ENCODE measurements at places on chromosomes 2 and 18. TPM values are rescaled to one million over a fixed set of nuclear protein-coding genes. Genes with fewer than 3 reads are reported as not detected.

Gene DPP4
- 4.1 TPM for total RNA-seq

Gene GNAL
- total RNA-seq = 21.2 TPM

Gene DSC2
- total RNA-seq = 20.4 TPM

Gene CCDC102B
- 1.3 TPM for total RNA-seq

Gene CHST9
- total RNA-seq = 14.3 TPM

Gene ADD2
- total RNA-seq = 138 TPM

Gene AGXT
- total RNA-seq = not detected

Gene TBR1
- total RNA-seq = not detected

GRCh38 chr2:140473851-140474250 lies 1657.0 kb downstream of the LRP1B start:
- H3K4me1 ChIP-seq = no peaks in the 10 kb centered on the region
- H3K36me3 ChIP-seq = no peaks in the 10 kb centered on the region
- no peak overlapping the region for H3K4me3 ChIP-seq

DNA sequence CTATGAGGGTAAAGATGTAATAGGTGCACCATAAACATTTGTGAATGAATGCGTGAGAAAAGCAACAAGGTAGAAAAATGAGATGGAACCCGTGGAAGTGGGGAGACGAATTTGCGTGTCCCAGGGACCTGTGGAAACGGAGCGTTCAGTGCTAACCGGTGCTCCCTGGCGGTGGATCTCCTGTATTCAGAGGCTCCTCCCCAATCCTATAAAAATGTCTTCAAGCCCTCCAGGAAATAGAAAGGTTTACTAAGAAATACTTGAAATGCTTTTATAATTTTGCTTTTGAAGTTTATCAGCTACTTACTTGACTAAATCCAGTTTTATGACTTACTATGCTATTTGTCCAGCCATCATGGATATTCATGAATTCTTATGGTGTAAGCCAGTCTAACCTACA lies 62.8 kb upstream of the RBM44 start:
- H3K36me3 ChIP-seq = no peaks in the 10 kb centered on the region
- DNase-seq = no peak
- H3K27ac ChIP-seq = peak overlapping the region; percentile 63
- no peak overlapping the region for H3K4me3 ChIP-seq

DNA sequence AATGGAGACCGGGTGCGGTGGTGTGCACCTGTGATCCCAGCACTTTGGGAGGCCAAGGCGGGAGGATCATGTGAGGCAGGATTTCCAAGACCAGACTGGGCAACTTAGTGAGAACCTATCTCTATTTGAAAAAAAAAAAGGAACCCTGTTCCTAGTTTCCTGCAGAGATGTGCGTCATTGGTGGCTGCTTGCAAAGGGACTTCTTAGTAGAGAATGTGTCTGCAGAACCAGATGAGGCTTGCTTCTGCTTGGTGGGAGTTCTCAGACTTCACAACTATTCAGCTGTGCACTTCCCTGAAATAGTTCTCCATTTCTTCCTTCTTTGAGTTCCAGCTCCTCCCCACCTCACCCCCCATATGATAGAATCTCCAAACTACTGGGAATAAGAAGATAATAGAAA lies 22.3 kb downstream of the ZCCHC2 start:
- no peaks in the 10 kb centered on the region for H3K4me1 ChIP-seq
- H3K27ac ChIP-seq = no peak overlapping the region
- peaks cover 6% of the 10 kb centered on the region for H3K36me3 ChIP-seq
- no peak for DNase-seq
- H3K4me3 ChIP-seq = no peak overlapping the region

DNA sequence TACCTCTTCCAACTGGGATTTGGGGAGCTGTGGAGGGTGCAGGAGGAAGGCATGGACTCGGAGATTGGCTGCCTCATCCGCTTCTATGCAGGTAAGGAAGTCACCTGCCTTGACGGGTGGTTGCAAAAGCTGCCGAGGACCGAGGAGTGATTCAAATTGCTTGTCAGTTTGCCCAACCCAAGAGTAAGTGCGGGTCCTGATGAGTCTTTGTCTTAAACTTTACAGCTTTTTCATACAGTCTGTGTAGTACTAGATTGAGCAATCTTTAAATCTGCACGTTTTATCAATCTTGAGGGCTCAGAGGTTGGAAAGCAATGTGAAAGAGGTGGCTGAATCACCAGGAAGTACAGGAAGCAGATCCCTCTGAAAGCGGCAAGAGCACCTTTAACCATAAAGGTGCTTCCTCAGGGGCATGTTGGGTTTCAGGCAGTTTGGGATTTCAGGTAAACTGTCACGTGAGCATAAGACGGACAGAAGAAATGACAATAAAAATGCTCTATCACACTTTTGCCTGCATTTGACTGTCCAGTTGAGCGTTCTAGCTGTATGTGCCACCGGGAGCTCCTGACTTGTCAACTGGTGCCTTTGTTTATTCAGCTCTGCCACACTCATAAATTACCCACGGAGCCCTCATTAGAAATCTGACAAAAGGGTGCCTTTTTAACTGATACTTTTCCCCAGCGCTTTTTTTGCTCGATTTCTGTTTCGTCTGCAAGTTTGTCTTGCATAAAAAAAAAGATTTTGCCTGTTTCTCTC lies 2.0 kb downstream of the PHLPP1 start:
- H3K27me3 ChIP-seq = no peaks in the 10 kb centered on the region
- peak; percentile 70 for DNase-seq
- peaks cover 44% of the 10 kb centered on the region for H3K4me1 ChIP-seq
- H3K36me3 ChIP-seq = no peaks in the 10 kb centered on the region

- no peaks in the 10 kb centered on the region for H3K27me3 ChIP-seq
- no peak overlapping the region for H3K27ac ChIP-seq
- DNase-seq = peak; percentile 41
- no peaks in the 10 kb centered on the region for H3K36me3 ChIP-seq
These were observed 35.9 kb downstream of the NABP1 start for GRCh38 chr2:191713837-191714236.

DNA sequence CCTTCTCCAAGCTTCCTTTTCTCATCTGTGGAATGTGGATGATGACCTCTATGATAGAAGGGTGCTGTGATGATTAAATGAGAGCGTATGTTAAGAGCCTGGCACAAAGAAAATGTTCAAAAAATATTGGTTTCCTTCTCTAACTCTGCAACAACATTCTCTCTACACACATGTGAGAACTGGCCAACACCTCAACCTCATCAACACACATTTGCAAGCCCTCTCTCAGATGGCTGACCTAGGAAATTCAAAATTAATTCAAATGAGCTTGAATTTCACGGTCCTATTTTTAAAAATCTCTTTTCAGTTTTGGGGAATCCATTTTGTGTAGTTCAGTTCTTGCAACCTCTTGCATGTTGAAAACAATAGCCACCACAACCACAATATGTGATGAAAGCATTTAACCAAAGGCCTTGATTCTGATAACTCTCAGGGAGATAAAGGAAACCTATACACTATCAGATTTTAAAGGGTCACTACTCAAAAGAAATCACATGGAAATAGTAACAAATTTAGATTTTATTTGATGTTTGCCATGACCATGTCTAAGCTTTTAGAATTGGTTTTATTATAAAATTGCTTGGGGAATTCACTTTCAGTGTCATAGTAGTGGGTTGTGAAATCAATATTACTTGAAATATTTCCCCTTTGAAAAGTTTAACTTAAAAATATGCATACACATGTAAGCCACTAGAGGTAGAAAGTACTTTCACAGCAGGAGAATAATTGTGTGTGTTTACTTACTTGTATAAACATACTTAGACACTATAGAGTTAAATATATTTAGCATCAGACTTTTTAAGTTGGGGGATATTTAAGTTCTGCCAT lies 16.6 kb upstream of the NABP1 start:
- DNase-seq = no peak
- H3K36me3 ChIP-seq = no peaks in the 10 kb centered on the region

- H3K27ac ChIP-seq = no peak overlapping the region
- no peak for DNase-seq
- H3K4me1 ChIP-seq = no peaks in the 10 kb centered on the region
- no peaks in the 10 kb centered on the region for H3K27me3 ChIP-seq
- no peak overlapping the region for H3K4me3 ChIP-seq
These were observed 168.7 kb downstream of the TMEM247 start for GRCh38 chr2:46647766-46648742.

GRCh38 chr2:218129458-218130135 lies 3.8 kb downstream of the CXCR2 start:
- H3K27ac ChIP-seq = no peak overlapping the region
- peaks cover 15% of the 10 kb centered on the region for H3K4me1 ChIP-seq
- no peaks in the 10 kb centered on the region for H3K27me3 ChIP-seq
- no peak overlapping the region for H3K4me3 ChIP-seq
- DNase-seq = no peak
- no peaks in the 10 kb centered on the region for H3K36me3 ChIP-seq

DNA sequence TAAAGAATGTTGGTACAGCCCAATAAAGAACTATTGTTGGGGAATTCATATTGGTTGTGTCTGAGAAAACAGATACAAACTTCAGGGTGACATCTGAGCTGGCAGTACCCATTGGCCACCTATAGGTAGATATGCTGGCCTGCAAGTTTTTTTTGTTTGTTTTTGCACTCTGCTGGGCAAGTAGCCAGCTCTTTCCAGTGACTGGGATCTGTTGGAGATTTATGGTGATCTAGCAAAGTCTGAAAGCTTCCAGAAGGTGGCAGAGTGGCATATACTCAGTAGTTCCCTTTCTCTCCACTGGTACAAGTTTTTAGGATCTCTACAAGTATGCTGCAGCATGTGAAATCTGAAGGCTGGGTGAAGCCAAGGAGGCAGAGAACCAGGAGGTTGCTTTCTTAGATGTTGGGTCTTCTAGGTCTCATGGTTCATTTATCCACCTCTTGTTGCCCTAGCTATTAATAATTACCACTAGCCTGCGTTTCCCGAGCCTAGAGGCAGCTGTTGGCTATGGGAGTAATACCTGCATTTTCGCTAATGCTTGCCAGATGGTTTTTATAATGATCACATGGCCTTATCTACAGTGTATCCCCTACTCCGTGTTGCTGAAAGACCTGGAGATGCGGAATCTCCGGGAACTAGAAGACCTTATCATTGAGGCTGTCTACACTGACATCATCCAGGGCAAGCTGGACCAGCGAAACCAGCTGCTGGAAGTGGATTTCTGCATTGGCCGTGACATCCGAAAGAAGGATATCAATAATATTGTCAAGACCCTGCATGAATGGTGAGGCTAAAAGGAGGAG lies 9.5 kb downstream of the COPS7B start:
- no peaks in the 10 kb centered on the region for H3K4me1 ChIP-seq
- H3K4me3 ChIP-seq = no peak overlapping the region
- H3K27me3 ChIP-seq = no peaks in the 10 kb centered on the region
- H3K36me3 ChIP-seq = peaks cover 18% of the 10 kb centered on the region
- H3K27ac ChIP-seq = 0 out of 2 replicates have a peak overlapping the region, but pooled peaks have one; percentile 9
- DNase-seq = peak; percentile 56

- H3K4me1 ChIP-seq = no peaks in the 10 kb centered on the region
- no peak overlapping the region for H3K27ac ChIP-seq
- DNase-seq = no peak
- no peak overlapping the region for H3K4me3 ChIP-seq
These were observed 184.0 kb downstream of the FIGN start for GRCh38 chr2:163551616-163552373.

DNA sequence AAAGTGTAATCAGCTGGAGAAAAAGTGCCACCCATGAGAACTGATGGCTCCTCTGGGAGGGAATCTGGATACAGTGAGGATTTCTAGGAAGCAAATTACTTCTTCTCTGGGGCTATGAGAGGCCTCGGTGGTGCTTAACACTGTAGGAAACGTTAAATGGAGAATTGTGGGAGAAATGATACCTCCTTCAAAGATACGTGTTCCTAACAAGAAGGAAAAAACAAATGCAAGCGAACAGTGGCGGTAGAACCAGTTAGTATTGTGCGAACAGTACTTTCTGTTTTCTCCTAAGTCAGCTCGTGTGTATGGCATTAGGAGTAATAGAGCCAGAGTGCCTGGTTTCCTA lies 587 bp upstream of the MTIF2 start:
- DNase-seq = no peak
- H3K27me3 ChIP-seq = no peaks in the 10 kb centered on the region
- H3K27ac ChIP-seq = peak overlapping the region; percentile 86
- H3K36me3 ChIP-seq = peaks cover 7% of the 10 kb centered on the region

- no peaks in the 10 kb centered on the region for H3K27me3 ChIP-seq
- no peak for DNase-seq
- no peaks in the 10 kb centered on the region for H3K36me3 ChIP-seq
- H3K4me1 ChIP-seq = peaks cover 19% of the 10 kb centered on the region
- no peak overlapping the region for H3K4me3 ChIP-seq
These were observed 2.6 kb upstream of the TLK1 start for GRCh38 chr2:171163261-171163660.

DNA sequence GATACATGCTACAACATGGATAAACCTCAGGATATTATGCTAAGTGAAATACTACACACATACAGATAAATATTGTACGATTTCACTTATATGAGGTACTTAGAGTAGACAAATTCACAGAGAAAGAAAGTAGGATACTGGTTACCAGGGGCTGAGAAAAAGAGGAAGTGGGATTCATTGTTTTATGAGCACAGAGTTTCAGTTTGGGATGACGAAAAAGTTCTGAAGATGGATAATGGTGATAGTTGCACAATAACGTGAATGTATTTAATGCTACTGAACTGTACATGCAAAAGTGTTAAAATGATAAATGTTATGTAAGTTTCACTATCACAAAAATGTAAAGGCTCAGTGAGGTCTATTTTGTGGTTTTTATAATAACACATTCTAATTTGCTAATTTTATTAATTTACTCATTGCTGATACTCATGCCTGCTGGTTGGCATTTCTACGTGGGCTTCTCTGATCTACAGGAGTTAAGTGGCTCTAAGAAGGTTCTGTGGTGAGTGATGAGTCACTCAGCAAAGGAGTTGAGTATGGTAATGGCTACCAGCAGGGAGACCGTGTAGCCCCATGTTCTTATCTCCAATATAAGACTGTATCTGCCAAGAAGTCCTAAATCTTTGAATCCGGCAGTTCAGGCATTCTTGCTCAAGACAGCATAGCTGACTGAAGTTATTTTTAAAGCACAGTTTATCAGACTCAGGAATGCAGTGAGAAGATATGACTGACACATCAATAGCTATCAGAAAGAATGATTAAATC lies 41.1 kb downstream of the UPP2 start:
- H3K36me3 ChIP-seq = no peaks in the 10 kb centered on the region
- no peak overlapping the region for H3K27ac ChIP-seq
- DNase-seq = no peak
- no peaks in the 10 kb centered on the region for H3K27me3 ChIP-seq
- H3K4me1 ChIP-seq = no peaks in the 10 kb centered on the region

GRCh38 chr2:197708331-197708730 lies 3.2 kb downstream of the MARS2 start:
- H3K27me3 ChIP-seq = no peaks in the 10 kb centered on the region
- DNase-seq = no peak
- peak overlapping the region; percentile 81 for H3K4me3 ChIP-seq
- peaks cover 10% of the 10 kb centered on the region for H3K36me3 ChIP-seq

- H3K4me3 ChIP-seq = no peak overlapping the region
- no peaks in the 10 kb centered on the region for H3K27me3 ChIP-seq
These were observed 15.0 kb upstream of the ACMSD start for GRCh38 chr2:134823431-134823830.

DNA sequence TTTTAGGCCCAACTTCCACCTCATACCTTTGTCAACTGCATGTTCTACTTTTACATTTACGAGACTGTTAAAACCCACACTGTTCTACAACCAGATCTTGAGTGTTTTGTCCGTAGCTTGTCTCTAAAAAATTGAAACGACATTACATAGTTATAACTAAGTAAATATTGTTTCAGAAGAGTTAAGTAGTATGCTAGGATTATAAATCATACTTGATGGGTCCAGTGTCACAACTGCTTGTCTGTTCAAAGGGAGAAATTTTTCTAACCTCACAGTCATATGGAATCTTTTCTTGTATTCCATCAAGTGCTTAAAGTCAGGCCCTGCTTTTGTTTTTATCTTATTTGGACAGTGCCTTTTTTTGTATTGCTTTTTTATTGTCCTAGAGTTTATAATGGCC lies 4.3 kb downstream of the GMCL1 start:
- no peak for DNase-seq
- peaks cover 9% of the 10 kb centered on the region for H3K4me1 ChIP-seq
- H3K27ac ChIP-seq = no peak overlapping the region
- H3K4me3 ChIP-seq = no peak overlapping the region
- H3K36me3 ChIP-seq = peaks cover 10% of the 10 kb centered on the region
- H3K27me3 ChIP-seq = no peaks in the 10 kb centered on the region
